Activated CD4-positive, alpha-beta T cell treated with anti-CD3 and anti-CD28 coated beads, Interleukin-2, amount 10 ng/mL, durations not matched to agents 7 days and 5 days (primary cell): ENCODE measurements at places on chromosomes 2 and 18.

- DNase-seq, result no peak
- no peak overlapping the region for H3K27ac ChIP-seq
- peaks cover 22% of the 10 kb centered on the region for H3K4me1 ChIP-seq
- H3K4me3 ChIP-seq, result no peak overlapping the region
- peaks cover 9% of the 10 kb centered on the region for H3K36me3 ChIP-seq
- H3K27me3 ChIP-seq, result no peaks in the 10 kb centered on the region
Observed at GRCh38 chr2:174666312-174666711, 68.7 kb upstream of the WIPF1 start.

GRCh38 chr2:102112692-102113665 is 29.6 kb upstream of the IL1R1 start:
- H3K27me3 ChIP-seq, result no peaks in the 10 kb centered on the region
- H3K4me1 ChIP-seq, result peaks cover 30% of the 10 kb centered on the region
- no peak overlapping the region for H3K27ac ChIP-seq
- no peaks in the 10 kb centered on the region for H3K36me3 ChIP-seq

GRCh38 chr2:179455824-179456223 is 191.2 kb upstream of the SESTD1 start:
- H3K4me1 ChIP-seq, result no peaks in the 10 kb centered on the region
- no peak overlapping the region for H3K4me3 ChIP-seq
- no peak overlapping the region for H3K27ac ChIP-seq
- no peak for DNase-seq
- no peaks in the 10 kb centered on the region for H3K27me3 ChIP-seq

DNA sequence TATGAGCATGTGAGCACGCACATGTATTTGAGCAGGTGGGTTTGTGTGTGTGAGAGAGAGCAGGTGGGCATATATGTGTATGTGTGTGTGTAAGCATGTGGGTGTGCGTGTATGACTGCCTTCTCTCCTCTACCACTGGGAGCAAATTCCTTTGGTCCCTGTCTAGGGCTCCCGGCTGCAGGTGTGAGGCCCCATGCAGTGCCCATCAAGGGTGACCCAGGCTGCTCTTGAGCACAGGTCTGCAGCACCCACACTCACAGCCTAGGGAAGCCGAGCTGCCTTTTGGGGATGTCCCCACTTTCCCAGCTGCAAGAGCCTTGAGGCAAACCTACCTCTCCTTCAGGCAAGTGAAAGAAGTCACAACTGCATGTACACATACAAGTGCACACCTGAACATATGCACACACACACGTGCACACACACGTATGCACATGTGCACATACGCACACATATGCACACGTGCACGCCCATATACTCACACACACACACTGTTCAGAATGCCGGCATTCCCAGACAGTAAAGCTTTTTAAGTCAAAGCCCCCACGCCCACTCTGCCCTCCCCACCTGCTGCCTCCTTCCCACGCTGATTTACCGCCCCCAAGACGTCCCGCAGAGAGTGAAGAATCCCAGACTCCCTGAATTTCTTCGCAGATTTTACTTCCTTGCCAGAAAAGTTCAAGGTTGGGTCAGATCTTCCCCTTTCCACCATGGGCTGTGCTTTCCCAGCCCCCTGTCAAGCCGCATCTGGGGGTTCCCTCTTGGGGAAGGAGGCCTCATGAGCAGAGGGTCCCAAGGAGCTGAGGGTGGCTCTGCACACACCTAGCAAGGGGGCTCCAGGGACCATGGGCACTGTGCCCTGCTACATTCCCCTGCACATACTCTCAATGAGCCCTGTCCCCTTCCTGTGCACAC is 170.6 kb downstream of the TWIST2 start:
- H3K36me3 ChIP-seq, result no peaks in the 10 kb centered on the region
- no peak for DNase-seq
- peaks cover 2% of the 10 kb centered on the region for H3K27me3 ChIP-seq
- no peak overlapping the region for H3K27ac ChIP-seq

GRCh38 chr18:77522051-77522675 is 272.5 kb downstream of the GALR1 start:
- DNase-seq, result no peak
- H3K4me1 ChIP-seq, result no peaks in the 10 kb centered on the region
- H3K27me3 ChIP-seq, result no peaks in the 10 kb centered on the region
- H3K27ac ChIP-seq, result no peak overlapping the region
- H3K4me3 ChIP-seq, result no peak overlapping the region
- no peaks in the 10 kb centered on the region for H3K36me3 ChIP-seq

- H3K27me3 ChIP-seq, result peaks cover 8% of the 10 kb centered on the region
- peaks cover 10% of the 10 kb centered on the region for H3K4me1 ChIP-seq
- H3K4me3 ChIP-seq, result peak overlapping the region; percentile 72
- H3K27ac ChIP-seq, result peak overlapping the region; percentile 88
- peak; percentile 18 for DNase-seq
Observed at GRCh38 chr2:227783404-227784138, 30.1 kb upstream of the CCL20 start.

DNA sequence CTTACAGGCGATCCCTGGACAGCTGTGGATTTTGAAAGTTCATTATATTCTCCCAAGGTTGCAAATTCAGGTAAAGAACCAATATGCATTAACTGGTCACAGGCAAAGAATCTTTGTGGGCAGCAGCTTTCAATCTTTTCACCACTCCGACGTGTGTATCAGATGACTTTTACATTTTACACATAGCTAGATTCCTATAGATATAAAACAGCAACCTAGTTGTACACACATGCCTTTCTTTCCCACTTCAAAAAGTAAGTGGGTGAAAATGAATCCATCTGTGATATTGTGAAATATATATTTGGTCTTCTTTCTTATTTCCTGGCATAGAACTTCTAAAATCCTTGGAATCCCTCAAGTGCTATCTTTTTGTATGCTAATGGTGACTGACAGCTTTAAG is 72.5 kb downstream of the SCG2 start:
- no peaks in the 10 kb centered on the region for H3K4me1 ChIP-seq
- no peaks in the 10 kb centered on the region for H3K27me3 ChIP-seq
- no peak overlapping the region for H3K27ac ChIP-seq
- no peak overlapping the region for H3K4me3 ChIP-seq
- DNase-seq, result no peak

GRCh38 chr2:175275539-175275938 is 94.0 kb upstream of the ATP5MC3 start:
- H3K36me3 ChIP-seq, result no peaks in the 10 kb centered on the region
- H3K4me3 ChIP-seq, result no peak overlapping the region
- DNase-seq, result no peak
- peaks cover 12% of the 10 kb centered on the region for H3K27me3 ChIP-seq
- H3K4me1 ChIP-seq, result no peaks in the 10 kb centered on the region

DNA sequence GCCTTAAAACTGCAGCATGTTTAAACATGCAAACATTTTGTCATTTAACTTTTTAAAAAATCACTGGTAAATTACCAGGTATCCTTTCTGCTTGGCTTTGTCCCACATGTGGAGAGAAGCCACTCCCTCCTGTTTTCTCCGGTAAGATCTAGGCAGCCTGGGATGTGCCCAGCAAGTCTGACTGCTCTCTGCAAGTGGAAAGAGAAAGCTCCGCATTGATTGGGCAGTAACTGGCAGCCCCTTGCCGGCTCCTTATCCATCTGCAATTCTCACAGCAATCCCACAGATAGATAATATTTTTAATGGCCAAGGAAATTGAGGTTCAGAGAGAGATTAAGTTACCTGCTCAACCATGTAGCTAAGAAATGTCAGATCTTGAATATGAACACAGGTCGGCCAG is 136.1 kb downstream of the TMEM200C start:
- no peak for DNase-seq
- H3K36me3 ChIP-seq, result no peaks in the 10 kb centered on the region
- no peak overlapping the region for H3K27ac ChIP-seq

DNA sequence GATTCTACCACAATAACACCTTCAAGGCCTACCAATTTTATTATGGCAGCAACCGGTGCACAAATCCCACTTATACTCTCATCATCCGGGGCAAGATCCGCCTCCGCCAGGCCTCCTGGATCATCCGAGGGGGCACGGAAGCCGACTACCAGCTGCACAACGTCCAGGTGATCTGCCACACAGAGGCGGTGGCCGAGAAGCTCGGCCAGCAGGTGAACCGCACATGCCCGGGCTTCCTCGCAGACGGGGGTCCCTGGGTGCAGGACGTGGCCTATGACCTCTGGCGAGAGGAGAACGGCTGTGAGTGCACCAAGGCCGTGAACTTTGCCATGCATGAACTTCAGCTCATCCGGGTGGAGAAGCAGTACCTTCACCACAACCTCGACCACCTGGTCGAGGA is 17.1 kb downstream of the APCDD1 start:
- no peak for DNase-seq
- H3K4me1 ChIP-seq, result no peaks in the 10 kb centered on the region
- H3K27ac ChIP-seq, result no peak overlapping the region
- no peaks in the 10 kb centered on the region for H3K36me3 ChIP-seq
- no peak overlapping the region for H3K4me3 ChIP-seq
- H3K27me3 ChIP-seq, result peaks cover 9% of the 10 kb centered on the region

DNA sequence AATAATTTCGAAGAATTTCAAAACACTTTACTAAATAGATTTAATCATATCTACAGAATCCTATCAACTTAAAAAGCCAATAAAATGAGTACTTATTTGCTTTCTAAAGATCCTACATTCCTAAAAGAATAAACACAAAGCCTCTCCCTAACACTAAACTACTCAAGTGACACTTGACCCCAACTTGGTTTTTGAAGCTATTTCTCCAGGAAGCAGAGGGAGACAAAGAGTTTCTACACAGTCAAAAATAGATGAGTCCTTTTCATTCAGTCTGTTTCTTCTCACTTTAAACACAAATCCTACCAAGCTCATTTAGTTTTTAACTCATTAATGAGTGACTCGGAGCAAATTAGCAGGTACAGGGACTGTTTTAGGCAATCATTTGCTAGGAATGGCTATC is 2.1 kb downstream of the ATL2 start:
- no peak overlapping the region for H3K27ac ChIP-seq
- H3K27me3 ChIP-seq, result no peaks in the 10 kb centered on the region
- H3K36me3 ChIP-seq, result peaks cover 7% of the 10 kb centered on the region
- H3K4me3 ChIP-seq, result peak overlapping the region; percentile 84
- H3K4me1 ChIP-seq, result peaks cover 60% of the 10 kb centered on the region

GRCh38 chr2:83705146-83705545 is 753.9 kb downstream of the SUCLG1 start:
- DNase-seq, result no peak
- no peaks in the 10 kb centered on the region for H3K4me1 ChIP-seq
- no peak overlapping the region for H3K4me3 ChIP-seq
- no peaks in the 10 kb centered on the region for H3K27me3 ChIP-seq

DNA sequence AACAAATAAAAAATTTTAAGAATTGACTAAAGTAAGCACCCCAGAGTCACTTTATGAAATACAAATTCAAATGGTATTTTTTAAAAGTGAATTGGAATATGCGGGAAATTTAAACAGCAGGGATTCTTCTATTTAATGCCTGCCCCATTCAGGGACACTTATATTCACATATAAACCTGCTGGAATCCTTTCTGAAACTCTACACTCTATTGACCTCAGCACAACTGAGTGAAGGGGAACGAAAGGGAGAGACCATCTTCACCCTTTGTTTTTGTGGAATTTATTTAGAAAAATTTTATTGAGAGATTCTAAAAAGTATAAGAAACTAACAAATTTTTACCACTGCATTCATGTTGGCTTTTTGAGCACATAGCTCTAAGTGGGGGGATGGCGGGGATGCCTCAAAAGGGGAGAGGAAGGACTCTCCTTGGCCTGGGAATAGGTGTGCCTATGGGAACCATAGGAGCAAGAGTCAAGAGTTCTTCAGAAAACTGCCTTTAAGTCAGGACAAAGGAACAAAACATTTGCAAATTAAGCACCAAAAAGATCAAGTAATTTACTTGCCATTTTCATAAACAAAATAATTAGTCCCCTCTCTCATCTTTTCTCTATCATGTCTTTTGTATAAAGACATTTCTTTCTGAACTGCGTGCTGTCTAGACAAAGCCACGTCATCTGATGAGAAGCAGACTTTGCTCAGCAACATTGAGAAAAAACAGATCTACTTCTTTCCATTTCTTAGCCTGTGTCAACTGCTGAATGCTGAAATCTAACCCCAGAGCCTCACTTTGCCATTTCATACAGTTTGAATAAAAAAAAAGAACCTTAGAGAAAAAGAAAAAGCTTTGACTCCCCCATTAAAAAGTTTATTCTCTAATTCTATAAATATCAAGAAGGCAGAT is 21.6 kb upstream of the FLACC1 start:
- no peaks in the 10 kb centered on the region for H3K4me1 ChIP-seq
- H3K4me3 ChIP-seq, result no peak overlapping the region
- H3K27ac ChIP-seq, result no peak overlapping the region
- H3K36me3 ChIP-seq, result peaks cover 61% of the 10 kb centered on the region

DNA sequence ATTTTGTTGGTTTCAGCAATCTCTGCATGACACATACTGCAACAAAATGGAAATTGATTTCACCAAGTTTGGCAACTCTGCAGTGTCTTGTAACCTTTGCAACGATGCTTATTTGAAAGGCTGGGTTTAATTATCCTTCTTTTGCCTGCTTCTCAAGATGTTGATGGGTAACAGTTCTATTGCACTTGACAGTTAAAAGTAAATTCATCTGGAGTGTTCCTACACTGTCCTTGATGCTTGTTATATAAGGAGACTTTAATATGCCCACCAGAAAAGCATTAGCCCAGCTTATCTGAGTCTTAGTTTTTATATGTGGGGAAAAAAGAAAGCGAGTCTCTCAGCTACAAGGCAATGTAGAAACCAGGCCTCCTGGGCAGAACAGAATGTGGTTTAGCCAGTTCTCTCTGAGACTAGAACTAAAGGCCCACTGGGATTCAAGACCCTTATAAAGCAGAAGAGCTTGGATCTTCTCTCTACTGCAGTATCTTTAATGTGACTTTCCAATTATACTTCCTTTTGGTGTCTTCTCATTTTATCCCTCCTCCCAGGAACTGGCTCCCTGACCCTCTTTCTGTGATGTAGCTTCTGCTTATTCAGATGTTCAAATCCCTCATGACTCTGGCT is 106.8 kb upstream of the LYPD6 start:
- H3K27ac ChIP-seq, result no peak overlapping the region
- H3K36me3 ChIP-seq, result no peaks in the 10 kb centered on the region
- H3K4me1 ChIP-seq, result no peaks in the 10 kb centered on the region
- no peak overlapping the region for H3K4me3 ChIP-seq
- peaks cover 5% of the 10 kb centered on the region for H3K27me3 ChIP-seq
- DNase-seq, result no peak

DNA sequence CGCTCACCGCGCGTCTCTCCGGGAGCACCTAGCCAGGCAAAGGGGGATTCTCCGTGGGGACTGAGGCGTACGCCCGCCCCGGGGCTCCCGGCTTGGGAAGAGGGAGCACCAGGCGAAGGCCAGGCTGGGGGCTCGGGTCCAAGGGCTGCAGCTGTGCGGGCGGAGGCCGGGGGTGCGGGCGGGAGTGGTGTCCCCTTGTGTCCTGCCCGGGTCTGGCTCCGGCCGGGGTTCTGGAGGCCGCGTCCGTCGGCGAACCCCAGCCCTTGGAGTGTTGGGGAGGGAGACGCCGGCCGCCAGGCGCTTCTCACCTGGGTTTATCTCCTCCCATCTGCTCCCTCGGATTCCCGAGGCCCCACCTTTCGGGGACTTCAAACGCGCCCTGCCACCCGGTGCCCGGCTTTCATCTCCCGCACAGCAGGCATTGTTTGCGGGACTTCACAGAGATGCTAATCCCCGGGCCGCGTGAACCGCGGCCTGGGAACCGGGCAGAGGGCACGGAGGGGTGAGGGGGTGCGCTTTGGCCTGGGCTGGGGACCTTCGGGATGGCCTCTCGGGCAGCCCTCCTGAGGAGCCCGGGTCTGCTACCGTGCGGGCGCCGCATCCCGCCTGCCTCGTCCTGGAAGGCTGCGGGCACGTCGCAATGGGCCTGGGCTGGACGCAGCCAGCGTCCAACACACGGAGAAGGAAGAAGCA is 5.0 kb upstream of the GBX2 start:
- H3K36me3 ChIP-seq, result no peaks in the 10 kb centered on the region
- H3K4me1 ChIP-seq, result no peaks in the 10 kb centered on the region
- no peak overlapping the region for H3K4me3 ChIP-seq
- no peak overlapping the region for H3K27ac ChIP-seq
